ENCODE measurements at places on chromosomes 4 and X. TPM values are rescaled to one million over a fixed set of nuclear protein-coding genes. Genes with fewer than 3 reads are reported as not detected.
A peak's percentile ranks its signal among the peaks of the same experiment; 100 is the strongest.

GRCh38 chrX:1537031-1537715, at the start of gene P2RY8:
Gene P2RY8 (minus strand): TSS chrX:1537185. CDS start chrX:1466558, 70,627 bp downstream.
- peak within 1 kb of the TSS; percentile 65 for H3K4me3 ChIP-seq
- no peaks in the 10 kb centered on the region for H3K4me1 ChIP-seq
- DNase-seq: no peak
- no peaks in the 10 kb centered on the region for H3K27me3 ChIP-seq
- H3K27ac ChIP-seq: no peak within 1 kb of the TSS
- H3K36me3 ChIP-seq: no peaks in the 10 kb centered on the region

DNA sequence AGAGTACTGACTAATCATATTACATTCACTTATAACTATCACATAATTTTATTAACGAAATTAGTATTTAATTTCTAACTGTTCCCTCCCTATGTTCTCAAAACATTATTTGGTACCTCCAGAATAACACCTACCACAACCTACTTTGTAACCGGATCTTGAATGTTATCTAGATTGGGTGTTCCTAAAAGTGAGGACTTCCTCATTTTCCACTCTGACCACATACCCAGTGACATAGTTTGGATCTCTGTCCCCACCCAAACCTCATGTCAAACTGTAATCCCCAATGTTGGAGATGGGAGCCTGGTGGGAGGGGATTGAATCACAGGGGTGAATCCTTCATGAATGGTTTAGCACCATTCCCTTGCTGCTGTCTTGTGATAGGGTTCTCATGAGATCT, 21.8 kb downstream of the NR3C2 start:
- H3K4me3 ChIP-seq: no peak overlapping the region
- no peaks in the 10 kb centered on the region for H3K36me3 ChIP-seq
- H3K4me1 ChIP-seq: peaks cover 2% of the 10 kb centered on the region
- no peak overlapping the region for H3K27ac ChIP-seq

DNA sequence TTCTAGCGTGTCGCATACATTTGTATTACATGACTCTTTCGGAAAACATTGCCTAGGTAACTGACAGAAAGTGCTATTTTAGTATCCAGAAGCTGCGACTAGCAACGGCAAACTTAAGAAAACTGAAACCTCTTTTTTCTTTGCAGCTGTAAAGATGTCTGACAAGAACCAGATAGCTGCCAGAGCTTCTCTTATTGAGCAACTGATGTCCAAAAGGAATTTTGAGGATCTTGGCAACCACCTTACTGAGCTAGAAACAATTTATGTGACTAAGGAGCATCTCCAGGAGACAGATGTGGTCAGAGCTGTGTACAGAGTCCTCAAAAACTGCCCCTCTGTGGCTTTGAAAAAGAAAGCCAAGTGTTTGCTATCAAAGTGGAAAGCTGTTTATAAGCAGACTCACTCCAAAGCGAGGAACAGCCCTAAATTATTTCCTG, 9.4 kb downstream of the TCEANC start:
- H3K27ac ChIP-seq: peak overlapping the region; percentile 28
- no peaks in the 10 kb centered on the region for H3K36me3 ChIP-seq
- no peaks in the 10 kb centered on the region for H3K27me3 ChIP-seq
- H3K4me1 ChIP-seq: peaks cover 29% of the 10 kb centered on the region
- no peak for DNase-seq
- peak overlapping the region; percentile 45 for H3K4me3 ChIP-seq

DNA sequence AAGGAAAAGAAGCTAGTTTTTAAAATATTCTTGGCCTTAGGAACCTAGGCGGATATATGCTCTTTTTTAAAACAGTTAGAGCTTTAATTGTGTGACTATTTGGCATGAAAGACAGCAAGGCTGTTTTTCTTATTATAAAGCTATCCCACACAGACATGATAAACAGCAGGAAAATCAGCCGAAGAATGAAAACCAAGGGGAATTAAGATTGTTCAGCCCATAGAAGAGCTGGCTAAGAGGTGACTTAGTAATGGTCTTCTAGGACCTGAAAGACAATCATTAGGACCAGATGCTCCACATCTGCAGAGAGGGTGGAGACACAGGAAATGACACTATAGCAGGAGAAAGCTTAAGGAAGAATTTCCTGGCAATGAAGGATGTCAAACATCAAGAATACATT, 171.4 kb upstream of the NRK start:
- no peak overlapping the region for H3K27ac ChIP-seq
- H3K36me3 ChIP-seq: no peaks in the 10 kb centered on the region
- DNase-seq: no peak
- H3K27me3 ChIP-seq: no peaks in the 10 kb centered on the region

DNA sequence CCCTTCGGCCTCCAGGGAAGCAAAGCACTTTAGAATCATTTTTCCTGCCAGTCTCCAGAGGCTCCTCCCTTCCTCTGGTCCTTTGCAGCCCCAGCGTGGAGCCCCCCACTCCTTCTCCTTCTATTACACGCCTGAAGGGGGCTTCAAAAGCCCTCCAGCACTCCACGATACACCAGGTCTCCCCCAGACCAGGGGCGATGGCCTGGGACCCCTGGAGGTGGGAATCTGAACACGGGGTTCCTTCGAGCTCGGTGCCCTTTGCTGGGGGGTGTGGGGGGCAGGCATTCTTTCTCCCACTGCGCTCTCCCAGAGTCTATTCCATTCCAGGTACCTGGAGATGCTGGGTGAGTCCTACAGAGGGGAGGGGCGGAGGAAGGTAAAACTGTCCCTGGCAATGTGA, 97.6 kb downstream of the HMX1 start:
- H3K27ac ChIP-seq: no peak overlapping the region
- no peaks in the 10 kb centered on the region for H3K36me3 ChIP-seq
- H3K27me3 ChIP-seq: no peaks in the 10 kb centered on the region
- no peaks in the 10 kb centered on the region for H3K4me1 ChIP-seq
- DNase-seq: no peak

- H3K27ac ChIP-seq: no peak overlapping the region
- peaks cover 3% of the 10 kb centered on the region for H3K4me1 ChIP-seq
- H3K4me3 ChIP-seq: no peak overlapping the region
- no peaks in the 10 kb centered on the region for H3K27me3 ChIP-seq
- no peaks in the 10 kb centered on the region for H3K36me3 ChIP-seq
These were observed 5.2 kb downstream of the TMEM164 start for GRCh38 chrX:110008011-110008635.

DNA sequence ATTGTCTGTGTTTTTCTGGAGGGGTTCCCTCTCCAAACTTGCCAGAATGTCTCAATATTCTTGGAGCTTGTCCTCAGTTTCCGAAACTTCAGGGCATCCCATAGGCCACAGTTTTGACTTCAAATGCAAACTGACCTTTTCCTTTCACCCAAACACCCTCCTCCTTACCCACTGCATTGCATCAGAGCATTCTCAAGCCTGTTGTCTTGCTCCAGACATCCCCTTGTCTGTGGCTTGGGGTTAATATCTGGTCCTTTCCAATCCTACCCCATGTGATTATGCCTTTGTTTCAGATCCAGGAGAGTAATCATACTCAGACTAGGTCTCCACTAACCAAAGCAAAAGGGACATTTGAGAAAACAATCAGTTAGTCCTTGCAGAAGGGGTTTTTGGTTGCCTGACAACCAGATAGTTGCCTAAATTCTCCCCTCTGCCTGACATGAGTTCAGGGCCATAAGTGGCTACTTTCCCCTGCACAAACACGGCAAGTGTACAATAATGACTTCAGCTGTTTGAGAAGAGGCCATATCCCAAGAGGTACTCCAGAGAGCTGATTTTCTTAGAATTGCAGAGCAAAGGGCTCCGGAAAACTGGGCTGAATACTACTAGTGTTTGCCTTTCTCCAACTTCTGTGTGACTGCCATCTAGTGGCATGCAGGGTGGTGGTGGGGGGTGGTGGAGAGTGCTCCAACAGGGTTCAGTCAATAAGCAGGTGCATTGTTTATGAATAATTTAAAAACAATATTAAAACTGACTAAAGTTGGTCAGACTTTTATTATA, 130.2 kb downstream of the CHRDL1 start:
- H3K4me1 ChIP-seq: no peaks in the 10 kb centered on the region
- H3K27me3 ChIP-seq: no peaks in the 10 kb centered on the region
- no peak overlapping the region for H3K27ac ChIP-seq

DNA sequence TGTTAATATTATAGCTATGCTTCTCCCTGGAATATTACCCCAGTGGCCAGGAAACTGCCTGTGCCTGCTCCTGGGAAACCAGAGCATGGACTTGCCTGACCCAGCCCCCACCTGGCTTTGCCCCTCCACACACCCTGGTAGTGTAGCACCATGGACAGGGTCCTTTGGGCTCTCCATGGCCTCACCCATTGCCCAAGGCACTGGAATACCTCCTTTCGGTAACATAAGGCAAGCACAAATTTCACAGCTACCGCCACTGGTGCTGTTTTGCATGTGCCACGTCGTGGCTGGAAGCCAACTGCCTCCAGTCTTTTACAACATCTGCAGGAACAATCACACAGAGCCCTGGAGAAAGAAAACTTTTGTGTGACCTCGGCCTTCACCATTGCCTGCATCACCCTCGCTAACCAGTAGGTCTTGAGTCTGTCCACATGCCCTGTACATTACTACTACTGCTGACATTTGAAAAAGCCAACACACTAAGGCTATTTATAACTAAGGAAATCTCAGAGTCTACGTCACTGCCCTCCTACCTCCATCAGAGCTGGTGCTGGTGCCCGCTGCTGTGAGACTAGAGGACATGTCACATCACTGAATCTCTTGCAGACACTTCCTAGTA, 47.7 kb downstream of the HPGD start:
- no peak for DNase-seq
- H3K4me1 ChIP-seq: no peaks in the 10 kb centered on the region
- no peak overlapping the region for H3K27ac ChIP-seq
- no peaks in the 10 kb centered on the region for H3K27me3 ChIP-seq

GRCh38 chr4:141652161-141652778, 15.9 kb downstream of the IL15 start:
- no peaks in the 10 kb centered on the region for H3K27me3 ChIP-seq
- H3K4me3 ChIP-seq: peak overlapping the region; percentile 13
- peak overlapping the region; percentile 77 for H3K27ac ChIP-seq
- H3K36me3 ChIP-seq: no peaks in the 10 kb centered on the region
- H3K4me1 ChIP-seq: peaks cover 65% of the 10 kb centered on the region

- H3K4me3 ChIP-seq: peak overlapping the region; percentile 27
- no peaks in the 10 kb centered on the region for H3K27me3 ChIP-seq
- H3K4me1 ChIP-seq: peaks cover 50% of the 10 kb centered on the region
- DNase-seq: no peak
These were observed 104.4 kb upstream of the SCML1 start for GRCh38 chrX:17632942-17633341.

DNA sequence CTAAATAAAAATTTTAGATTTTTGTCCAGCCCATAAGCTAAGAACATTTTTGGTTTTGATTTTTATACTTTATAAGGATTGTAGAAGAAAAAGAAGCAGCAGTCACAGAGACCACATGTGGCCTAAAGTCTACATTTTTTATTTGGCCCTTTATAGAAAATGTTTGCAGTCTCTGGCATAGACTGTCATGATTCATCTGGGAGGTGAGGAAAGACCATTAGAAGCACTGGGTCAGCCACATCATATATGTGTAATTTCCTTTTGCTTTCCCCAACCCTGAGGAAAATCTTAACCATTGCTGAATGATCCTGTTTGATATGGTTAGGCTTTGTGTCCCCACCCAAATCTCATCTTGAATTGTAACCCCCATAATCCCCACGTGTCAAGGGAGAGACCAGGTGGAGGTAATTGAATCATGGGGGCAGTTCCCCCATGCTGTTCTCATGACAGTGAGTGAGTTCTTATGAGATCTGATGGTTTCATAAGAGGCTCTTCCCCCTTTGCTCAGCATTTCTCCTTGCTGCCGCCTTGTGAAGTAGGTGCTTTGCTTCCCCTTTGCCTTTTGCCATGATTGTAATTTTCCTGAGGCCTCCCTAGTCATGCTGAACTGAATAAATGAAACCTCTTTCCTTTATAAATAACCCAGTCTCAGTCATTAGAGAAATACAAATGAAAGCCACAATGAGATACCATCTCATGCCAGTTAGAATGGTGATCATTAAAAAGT, 12.1 kb upstream of the COPS4 start:
- no peaks in the 10 kb centered on the region for H3K4me1 ChIP-seq
- no peaks in the 10 kb centered on the region for H3K27me3 ChIP-seq
- no peaks in the 10 kb centered on the region for H3K36me3 ChIP-seq
- no peak overlapping the region for H3K4me3 ChIP-seq
- no peak for DNase-seq

DNA sequence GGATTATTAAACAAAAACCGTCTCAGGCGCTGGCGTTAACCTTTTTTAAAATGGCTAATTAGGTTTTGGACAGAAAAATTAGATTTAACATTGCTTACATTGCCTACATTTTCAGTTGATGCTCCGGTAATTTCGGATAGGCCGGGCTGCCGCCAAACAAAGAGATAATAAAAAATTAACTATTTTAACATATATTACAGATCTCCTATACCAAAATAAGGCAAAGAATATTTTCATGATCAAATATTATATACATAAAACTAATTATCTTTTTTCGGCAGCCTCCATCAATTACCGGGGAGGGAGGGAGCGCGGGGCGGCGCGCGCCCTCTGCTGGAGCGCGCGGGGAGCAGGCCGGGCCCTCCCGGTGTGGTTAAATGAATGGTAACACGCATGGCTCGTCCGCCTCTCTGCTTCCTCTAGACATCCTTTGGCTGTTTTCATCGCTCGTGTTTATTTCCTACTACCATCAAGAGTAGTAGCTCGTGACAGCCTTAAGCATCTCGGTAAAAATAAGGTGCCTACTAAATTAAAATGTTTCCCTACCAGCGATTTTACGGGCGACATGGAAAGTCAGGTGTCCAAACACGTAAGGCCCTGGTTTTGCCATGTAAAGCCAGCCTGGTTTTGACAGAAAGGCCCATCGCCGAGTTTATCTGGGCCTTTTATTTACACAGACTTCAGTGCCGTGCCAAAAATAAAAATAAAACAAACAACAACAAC, 52.4 kb upstream of the TMEM33 start:
- no peak overlapping the region for H3K27ac ChIP-seq
- peaks cover 17% of the 10 kb centered on the region for H3K4me1 ChIP-seq
- H3K36me3 ChIP-seq: no peaks in the 10 kb centered on the region
- H3K4me3 ChIP-seq: peak overlapping the region; percentile 68
- no peak for DNase-seq

DNA sequence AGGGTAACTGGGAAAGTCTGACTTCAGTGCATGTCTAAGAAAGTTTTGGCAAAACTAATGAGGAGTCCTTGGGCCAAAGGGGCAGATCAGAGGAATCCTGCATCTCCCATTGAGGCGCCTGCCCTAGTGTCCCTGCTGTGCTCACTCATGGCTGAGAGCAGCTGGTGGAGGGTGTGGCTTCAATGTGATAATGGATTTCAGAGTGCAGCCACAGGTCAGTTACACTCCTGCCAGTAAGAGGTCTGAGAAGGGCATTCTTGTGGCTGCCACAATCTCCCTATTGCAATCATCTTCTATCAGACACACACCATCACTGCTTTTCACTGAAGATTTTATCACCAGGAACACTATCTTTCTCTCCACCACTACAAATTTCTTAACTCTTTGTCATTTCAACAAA, 457.1 kb downstream of the MID1IP1 start:
- no peak overlapping the region for H3K27ac ChIP-seq
- no peak overlapping the region for H3K4me3 ChIP-seq

NSG1 gene
- 0.56 TPM for total RNA-seq

TMEM156 gene
- total RNA-seq: not detected

PAGE2 gene
- not detected for total RNA-seq

ASB12 gene
- total RNA-seq: not detected

All from thoracic aorta (tissue), 2 donors.